ENCODE measurements at places on chromosomes 6 and 20.
A peak's percentile ranks its signal among the peaks of the same experiment; 100 is the strongest.

GRCh38 chr6:56760842-56761241, 118.2 kb upstream of the DST start:
- DNase-seq: no peak

- DNase-seq: no peak
Measured at GRCh38 chr6:82111114-82111513, 136.4 kb downstream of the IBTK start.

DNA sequence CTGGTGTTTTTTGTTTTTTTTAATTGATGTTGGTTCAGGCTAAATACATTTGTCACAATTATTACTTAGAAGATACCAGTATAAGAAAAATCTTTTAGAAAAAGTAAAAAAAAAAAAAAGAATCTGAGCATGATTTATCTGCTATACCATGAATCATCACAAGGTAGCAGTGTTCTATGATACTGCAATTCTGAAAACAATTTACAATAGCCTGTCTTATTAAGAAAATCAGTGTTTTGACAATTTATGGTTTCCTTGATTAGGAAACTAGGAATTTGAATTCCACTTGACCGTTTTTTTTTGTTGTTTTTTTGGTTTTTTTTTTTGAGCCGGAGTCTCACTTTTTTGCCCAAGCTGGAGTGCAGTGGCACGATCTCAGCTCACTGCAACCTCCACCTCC, 9.3 kb upstream of the MAK start:
- no peak for DNase-seq

DNA sequence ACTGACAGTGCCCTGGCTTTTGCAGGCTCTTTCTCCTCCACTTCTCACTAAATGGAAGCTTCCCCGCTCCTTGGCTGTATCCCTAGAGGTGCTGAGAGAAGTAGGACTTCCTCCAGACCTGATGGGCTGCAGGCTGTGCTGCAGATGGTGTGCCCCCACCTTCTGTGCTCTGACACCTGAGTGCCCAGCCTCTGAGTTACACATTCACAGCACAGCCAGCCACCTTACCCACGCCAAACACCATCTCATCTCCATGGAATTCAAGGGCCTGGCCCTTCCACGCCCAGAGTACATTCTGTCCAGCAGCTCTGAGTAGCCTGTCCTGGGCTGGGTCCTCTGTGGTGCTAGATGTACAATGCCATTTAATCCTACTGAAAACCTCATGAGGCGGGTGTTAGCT, 5.3 kb downstream of the SFTA2 start:
- no peak for DNase-seq

- DNase-seq: peak; percentile 24
Measured at GRCh38 chr6:149129371-149130077, 188.0 kb upstream of the TAB2 start.

DNA sequence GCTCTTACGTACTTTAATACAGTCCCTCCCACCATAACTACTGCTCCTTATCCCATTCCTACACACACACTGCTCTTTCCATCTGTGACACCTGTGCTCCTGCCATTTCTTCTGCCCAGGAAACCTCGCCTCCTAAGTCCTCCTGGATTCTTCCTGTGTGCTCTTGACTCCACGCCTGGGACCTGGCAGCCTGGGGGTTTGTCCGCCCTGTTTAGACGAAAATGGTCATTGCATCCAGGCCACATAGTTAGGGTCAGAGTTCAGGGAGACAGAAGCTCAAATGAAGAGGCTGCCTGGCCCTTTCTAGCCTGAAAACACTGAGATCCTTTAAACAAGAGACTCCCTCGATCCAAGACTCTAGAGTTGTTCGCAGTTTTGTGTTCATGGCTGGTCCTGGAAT, 17.4 kb upstream of the CTNNBL1 start:
- DNase-seq: no peak

GRCh38 chr6:127481628-127482027, 22.4 kb upstream of the KIAA0408 start:
- DNase-seq: no peak

DNA sequence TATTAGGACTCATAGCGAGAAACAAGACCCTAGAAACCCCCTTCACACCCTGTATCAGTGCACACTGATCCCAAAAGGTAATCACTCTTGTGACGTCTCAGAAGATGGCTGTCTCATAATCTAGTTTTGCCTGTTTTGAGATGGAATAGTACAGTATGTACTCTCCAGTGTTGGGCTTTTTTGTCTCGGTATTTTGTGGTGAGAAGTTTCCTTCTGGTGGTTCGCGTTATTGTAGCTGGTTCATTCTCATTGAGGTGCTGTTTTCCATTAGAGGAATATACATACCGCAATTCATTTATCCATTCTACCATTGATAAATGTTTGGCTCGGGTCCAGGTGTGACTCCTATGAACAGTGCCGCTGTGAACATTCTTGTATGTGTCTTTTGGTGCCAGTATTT, 27.9 kb upstream of the MAP3K4 start:
- no peak for DNase-seq

GRCh38 chr6:118680452-118681095, 29.2 kb upstream of the CEP85L start:
- peak; percentile 40 for DNase-seq

- no peak for DNase-seq
Measured at GRCh38 chr6:155250701-155251381, 13.0 kb upstream of the CLDN20 start.

DNA sequence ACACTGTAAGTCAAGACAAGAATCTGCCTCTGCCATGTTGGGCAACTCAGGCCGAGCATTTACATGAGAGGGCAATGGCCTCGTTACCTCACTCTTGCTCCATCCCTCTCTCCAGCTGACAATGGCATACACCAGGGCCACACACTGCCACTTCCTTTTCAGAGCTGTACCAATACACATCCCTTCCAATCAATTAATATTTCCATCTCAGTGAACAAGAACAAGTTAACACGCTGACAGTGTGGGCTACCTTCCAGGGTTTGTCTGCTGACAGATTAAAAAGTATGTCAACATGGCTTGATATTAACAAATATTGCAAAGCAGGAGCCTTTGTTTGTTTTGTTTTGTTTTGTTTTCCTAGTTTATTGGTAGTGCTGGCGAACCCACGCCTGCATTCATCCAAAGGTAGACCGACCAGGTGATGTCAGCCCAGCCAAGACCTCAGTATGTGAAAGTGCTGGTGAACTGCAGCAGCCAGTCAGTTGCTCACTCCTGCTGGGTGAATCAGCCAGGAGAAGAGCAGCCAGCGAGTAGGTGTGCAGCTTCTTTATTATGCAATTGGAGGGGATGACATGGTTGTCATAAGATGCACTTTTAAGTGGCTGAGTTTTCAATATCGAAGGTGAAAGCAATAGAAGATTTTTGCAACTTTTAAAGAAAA, 487.3 kb upstream of the JARID2 start:
- peak; percentile 61 for DNase-seq

DNA sequence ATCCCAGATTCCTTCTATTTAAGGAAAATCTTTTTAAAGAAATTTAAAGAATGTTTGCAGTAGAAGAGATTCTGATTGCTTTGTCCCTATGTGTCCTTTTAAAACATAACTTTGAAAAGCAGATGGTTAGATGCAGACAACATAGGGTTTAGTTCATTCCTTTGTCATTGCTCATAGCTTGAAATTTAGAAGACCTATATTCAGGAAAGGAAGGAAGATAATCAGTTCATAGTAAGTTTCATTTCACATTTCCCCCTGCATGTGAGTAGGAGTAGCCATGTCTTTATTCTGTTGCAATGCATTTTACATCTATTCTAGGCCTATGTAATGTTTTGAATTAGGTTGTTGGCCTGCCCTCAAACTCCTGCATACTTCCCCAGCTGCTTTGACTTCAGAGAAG, 197.9 kb upstream of the GRIK2 start:
- no peak for DNase-seq

- no peak for DNase-seq
Measured at GRCh38 chr20:24582373-24583168, 113.1 kb downstream of the SYNDIG1 start.

GRCh38 chr20:2210646-2211552, 84.9 kb upstream of the TGM3 start:
- DNase-seq: no peak

DNA sequence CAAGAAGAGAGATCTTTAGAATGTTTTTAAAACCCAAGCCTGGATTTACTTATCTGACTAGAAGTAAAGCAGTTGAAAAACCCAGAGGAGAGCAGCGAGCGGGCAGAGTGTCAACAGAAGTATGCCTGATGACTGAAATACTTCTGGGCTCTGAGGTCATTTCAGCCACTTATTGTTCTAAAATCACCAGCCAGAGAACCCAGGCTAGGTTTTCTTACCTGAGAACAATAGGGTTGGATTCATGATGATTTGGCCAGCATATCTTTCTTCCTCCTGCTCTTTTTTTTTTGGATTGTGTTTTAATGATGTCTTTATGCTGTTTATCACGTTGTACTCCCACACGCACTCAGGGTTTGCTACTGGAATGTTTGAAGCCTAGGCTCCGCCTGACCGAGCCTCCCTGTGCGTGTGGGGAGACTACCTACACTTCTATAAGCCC, 63.0 kb upstream of the KIF25 start:
- no peak for DNase-seq

DNA sequence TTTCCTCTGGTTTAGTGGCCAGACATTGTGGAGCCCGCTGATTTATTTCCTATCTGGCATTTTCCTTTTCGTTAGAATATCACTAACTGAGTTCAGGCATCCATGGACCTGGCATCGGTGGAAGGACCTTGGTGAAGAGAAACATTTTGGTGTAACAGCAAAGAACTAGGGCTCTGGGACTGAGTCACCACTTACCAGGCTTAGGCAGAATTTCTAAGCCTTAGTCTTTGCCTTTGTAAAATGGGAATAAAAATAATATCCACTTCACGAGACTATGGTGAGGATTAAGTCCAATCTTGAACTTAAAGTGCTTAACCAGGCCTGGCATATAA, 42.0 kb upstream of the ENPP1 start:
- no peak for DNase-seq

DNA sequence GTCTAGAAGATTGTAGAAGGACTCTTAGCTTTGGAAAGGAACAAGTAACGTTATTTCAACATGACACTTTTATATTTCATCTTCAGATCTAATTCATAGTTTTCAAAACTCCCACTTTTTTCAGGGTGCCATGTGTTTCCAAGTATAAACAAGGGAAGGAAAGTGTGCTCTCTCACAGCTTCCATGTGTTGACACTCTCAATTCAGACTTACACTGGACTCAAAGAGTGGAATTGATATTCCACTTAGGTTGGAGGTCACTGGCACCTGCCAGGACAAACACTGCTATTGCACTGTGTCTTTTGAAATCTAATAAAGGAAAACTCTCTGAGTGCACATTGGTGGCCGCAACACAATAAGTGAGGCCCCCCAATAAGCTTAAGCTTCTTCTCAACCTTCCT, 22.5 kb upstream of the SAMD3 start:
- no peak for DNase-seq
